Mesenchymal stem cell (in vitro differentiated cells and primary cell): ENCODE measurements at places on chromosomes 6 and 20.

- no peaks in the 10 kb centered on the region for H3K36me3 ChIP-seq
- no peak overlapping the region for H3K4me3 ChIP-seq
- DNase-seq: peak; percentile 82
- peaks cover 12% of the 10 kb centered on the region for H3K4me1 ChIP-seq
- peak overlapping the region; percentile 76 for H3K27ac ChIP-seq
- H3K27me3 ChIP-seq: no peaks in the 10 kb centered on the region
Observed at GRCh38 chr6:90216072-90216977, 80.3 kb downstream of the BACH2 start.

GRCh38 chr6:5294392-5295211, 33.3 kb downstream of the FARS2 start:
- no peaks in the 10 kb centered on the region for H3K4me1 ChIP-seq
- no peak for DNase-seq
- no peak overlapping the region for H3K4me3 ChIP-seq
- H3K27ac ChIP-seq: no peak overlapping the region
- H3K36me3 ChIP-seq: no peaks in the 10 kb centered on the region
- no peaks in the 10 kb centered on the region for H3K27me3 ChIP-seq

DNA sequence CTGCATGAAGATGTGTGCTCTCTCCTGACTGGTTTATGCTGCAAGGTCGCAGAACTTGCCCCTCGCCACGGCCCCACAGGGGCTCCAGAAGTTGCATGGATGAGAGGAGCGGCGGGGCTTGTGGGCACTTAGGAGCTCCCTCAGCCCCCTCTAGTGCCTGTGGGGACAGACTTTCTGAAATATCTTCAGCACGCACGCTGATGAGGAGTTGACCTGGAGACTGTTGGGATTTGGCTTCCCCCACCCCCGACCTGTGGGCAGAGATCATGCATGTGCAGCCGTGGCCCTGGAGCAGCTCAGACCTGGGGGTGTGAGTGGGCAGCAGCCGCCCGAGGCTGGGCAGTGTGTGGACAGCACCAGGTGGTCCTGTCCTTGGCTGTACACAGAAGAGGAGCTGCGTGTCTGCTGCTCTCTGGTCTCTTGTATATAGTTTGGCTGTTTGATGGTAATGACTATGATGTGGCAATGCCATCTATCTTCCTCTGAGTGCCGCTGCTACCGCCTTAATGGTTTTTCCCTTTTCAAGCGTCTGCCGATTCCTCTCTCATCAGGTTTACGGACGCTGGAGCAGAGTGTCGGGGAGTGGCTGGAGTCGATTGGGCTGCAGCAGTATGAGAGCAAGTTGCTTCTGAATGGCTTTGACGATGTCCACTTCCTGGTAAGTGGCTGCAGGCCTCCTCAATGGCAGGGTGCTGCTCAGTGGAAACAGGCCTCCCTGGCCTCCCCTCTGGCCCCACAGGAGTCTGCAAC, 81.4 kb downstream of the TCP11 start:
- no peak overlapping the region for H3K4me3 ChIP-seq
- H3K4me1 ChIP-seq: peaks cover 8% of the 10 kb centered on the region
- H3K36me3 ChIP-seq: peaks cover 33% of the 10 kb centered on the region
- no peak overlapping the region for H3K27ac ChIP-seq
- no peak for DNase-seq
- H3K27me3 ChIP-seq: no peaks in the 10 kb centered on the region

DNA sequence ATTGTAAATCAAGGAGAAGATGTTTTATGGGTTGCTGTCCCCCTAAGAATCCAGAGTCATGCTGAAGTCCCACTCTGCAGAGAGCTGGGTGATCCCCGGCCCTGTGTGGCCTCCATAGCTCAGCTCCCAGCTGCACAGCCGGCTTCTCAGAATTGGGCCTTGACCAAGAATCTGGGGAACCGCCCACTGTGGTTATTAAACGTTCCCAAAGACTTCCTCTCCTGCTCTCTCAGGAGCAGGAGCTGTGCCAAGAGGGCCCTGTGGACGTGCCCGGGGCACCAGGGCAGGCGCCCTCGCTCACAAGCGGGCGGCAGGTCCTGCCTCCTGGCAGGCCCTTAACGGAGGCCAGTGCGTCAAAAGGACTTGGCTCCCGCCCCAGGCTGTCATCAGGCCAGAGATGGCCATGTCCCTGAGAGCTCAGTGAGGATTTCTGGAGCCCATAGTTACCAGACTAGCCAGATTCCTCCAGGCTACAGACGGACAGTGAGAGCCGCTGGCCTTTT, 30.4 kb downstream of the ZC3H12D start:
- peaks cover 4% of the 10 kb centered on the region for H3K27me3 ChIP-seq
- peaks cover 19% of the 10 kb centered on the region for H3K4me1 ChIP-seq
- H3K36me3 ChIP-seq: peaks cover 3% of the 10 kb centered on the region
- peak overlapping the region; percentile 43 for H3K4me3 ChIP-seq
- peak; percentile 69 for DNase-seq

GRCh38 chr20:37867289-37868195, 35.4 kb upstream of the VSTM2L start:
- peaks cover 50% of the 10 kb centered on the region for H3K36me3 ChIP-seq
- DNase-seq: peak; percentile 11
- no peak overlapping the region for H3K27ac ChIP-seq

GRCh38 chr6:138456401-138456790, 42.9 kb downstream of the NHSL1 start:
- DNase-seq: no peak
- H3K4me3 ChIP-seq: no peak overlapping the region
- H3K27me3 ChIP-seq: no peaks in the 10 kb centered on the region
- H3K4me1 ChIP-seq: peaks cover 1% of the 10 kb centered on the region

- peaks cover 63% of the 10 kb centered on the region for H3K36me3 ChIP-seq
- H3K27me3 ChIP-seq: no peaks in the 10 kb centered on the region
- no peak overlapping the region for H3K27ac ChIP-seq
Observed at GRCh38 chr6:56521976-56522375, 120.7 kb downstream of the DST start.

DNA sequence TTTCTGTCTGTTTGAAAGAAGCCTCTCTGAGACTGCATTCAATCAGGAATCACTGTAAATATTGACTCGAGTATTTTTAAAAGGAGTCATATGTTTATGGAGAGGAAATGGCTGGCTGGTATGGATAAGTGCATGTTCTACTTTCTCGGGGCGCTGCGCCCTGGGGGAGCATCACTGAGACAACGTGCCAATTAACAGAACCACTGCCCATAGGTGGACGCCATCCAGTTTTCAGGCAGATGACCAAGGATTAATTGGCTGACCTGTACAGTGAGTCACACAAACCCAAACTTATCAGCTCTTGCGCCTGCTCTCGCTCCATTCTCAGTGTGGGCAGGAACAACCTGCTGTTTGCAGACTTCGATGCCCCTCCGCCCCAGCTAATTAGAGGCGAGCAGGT, 571.2 kb downstream of the QKI start:
- H3K4me1 ChIP-seq: peaks cover 9% of the 10 kb centered on the region
- H3K27ac ChIP-seq: no peak overlapping the region
- no peaks in the 10 kb centered on the region for H3K27me3 ChIP-seq
- DNase-seq: peak; percentile 19

GRCh38 chr6:142671791-142672190, 273.2 kb downstream of the HIVEP2 start:
- no peak overlapping the region for H3K4me3 ChIP-seq
- no peaks in the 10 kb centered on the region for H3K36me3 ChIP-seq

DNA sequence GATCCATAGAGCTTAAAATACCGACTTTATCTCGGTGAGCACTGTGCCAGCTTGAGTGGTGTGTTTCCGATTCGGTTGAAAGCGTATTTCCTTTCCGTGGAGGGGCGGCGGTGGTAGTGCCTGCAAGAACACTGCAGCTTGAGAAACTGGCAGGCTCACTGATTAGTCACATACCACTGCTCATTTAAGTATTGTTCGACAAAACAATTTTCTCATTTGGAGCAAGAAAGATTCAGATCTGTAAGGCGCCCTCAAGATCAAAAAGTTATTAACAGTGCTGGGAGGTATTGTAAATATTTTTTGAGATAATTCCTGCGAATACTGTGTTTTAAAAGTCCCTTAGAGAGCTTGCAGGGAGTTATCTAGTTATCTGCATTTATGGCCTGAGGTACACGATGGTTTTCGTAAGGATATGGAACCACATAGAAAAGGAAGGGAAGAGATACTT, 1.3 kb downstream of the MAPK14 start:
- no peaks in the 10 kb centered on the region for H3K36me3 ChIP-seq
- H3K27me3 ChIP-seq: no peaks in the 10 kb centered on the region
- H3K27ac ChIP-seq: peak overlapping the region; percentile 75
- peaks cover 5% of the 10 kb centered on the region for H3K4me1 ChIP-seq

DNA sequence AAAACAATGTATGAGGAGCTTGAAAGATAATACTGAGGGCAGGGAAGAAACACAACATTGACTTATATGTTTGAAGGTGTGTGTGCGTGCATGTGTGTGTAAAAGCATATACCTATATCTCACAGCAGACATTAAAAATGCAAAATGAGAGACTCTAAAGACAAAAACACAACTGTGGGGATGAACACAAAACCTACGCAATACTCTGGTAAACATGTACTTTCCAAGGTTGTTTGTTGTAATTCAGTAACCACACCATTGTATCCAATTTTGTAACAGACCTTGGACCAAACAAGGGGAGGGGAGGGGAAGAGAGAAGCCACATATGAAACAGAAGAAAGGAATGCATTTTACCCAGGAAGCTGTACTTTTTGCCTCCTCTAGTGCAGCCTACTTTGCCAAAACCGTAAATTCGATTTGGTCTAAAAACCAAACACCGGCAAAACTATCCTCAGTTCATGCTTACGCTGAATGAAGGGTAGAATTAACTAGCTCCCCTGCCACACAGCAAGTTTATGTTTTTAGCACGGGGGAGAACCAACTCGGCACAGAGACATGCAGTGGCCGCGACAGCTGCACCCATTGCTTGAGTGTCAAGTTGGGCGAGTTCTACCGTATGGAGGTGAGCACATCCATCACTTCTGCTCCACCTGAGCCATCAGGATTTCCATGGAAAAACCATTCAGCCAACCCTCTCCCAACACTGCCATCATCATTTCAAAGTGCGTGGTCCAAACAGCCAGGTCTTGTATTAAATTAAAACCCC, 50.0 kb downstream of the CNKSR3 start:
- no peak overlapping the region for H3K4me3 ChIP-seq
- peak; percentile 84 for DNase-seq
- no peaks in the 10 kb centered on the region for H3K27me3 ChIP-seq

DNA sequence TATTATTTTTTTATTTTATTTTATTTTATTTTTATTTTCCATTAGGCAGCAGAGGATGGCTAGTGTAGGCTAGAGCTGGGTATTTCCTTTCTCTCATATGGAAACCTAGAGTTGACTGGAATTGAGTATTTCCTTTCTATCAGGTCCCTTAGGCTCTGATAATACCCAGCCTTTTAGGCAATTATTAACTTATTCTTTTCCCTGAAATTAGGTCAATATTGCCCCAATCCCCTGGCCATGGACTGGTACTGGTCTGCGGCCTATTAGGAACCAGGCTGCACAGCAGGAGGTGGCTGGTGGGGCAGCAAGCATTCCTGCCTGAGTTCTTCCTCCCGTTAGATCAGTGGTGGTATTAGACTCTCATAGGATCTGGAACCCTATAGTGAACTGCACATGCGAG, 632.2 kb downstream of the TENT5A start:
- no peaks in the 10 kb centered on the region for H3K36me3 ChIP-seq
- H3K27me3 ChIP-seq: no peaks in the 10 kb centered on the region
- no peaks in the 10 kb centered on the region for H3K4me1 ChIP-seq
- no peak overlapping the region for H3K4me3 ChIP-seq

GRCh38 chr6:147653631-147654030, 145.1 kb downstream of the SAMD5 start:
- no peaks in the 10 kb centered on the region for H3K4me1 ChIP-seq
- no peak overlapping the region for H3K4me3 ChIP-seq
- no peaks in the 10 kb centered on the region for H3K27me3 ChIP-seq
- H3K27ac ChIP-seq: no peak overlapping the region
- no peak for DNase-seq

- H3K4me1 ChIP-seq: peaks cover 5% of the 10 kb centered on the region
- peak; percentile 32 for DNase-seq
- peak overlapping the region; percentile 5 for H3K27ac ChIP-seq
- no peaks in the 10 kb centered on the region for H3K36me3 ChIP-seq
Observed at GRCh38 chr20:11459090-11459890, 458.4 kb upstream of the BTBD3 start.

DNA sequence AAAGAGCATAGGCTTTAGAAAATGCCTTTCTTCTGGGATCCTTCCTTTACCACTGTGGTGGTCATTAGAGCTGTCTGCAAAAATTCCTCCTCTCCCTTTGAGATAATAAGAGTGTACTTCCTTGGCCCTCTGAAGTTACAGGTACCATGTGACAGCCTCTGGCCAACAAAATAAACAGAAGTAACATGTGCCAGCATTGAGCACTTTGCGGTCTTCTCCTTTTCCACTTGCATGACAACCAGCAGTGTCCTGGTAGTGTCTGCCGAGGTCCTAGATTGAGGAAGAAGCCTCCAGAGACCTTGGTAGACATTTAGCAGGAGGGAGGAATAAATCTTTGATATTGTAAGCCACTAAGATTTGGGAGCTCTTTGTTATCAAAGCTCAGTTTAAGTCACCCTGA, 87.5 kb upstream of the ARID1B start:
- no peaks in the 10 kb centered on the region for H3K27me3 ChIP-seq
- no peaks in the 10 kb centered on the region for H3K36me3 ChIP-seq
- H3K4me1 ChIP-seq: peaks cover 3% of the 10 kb centered on the region
- no peak overlapping the region for H3K27ac ChIP-seq
- no peak for DNase-seq

DNA sequence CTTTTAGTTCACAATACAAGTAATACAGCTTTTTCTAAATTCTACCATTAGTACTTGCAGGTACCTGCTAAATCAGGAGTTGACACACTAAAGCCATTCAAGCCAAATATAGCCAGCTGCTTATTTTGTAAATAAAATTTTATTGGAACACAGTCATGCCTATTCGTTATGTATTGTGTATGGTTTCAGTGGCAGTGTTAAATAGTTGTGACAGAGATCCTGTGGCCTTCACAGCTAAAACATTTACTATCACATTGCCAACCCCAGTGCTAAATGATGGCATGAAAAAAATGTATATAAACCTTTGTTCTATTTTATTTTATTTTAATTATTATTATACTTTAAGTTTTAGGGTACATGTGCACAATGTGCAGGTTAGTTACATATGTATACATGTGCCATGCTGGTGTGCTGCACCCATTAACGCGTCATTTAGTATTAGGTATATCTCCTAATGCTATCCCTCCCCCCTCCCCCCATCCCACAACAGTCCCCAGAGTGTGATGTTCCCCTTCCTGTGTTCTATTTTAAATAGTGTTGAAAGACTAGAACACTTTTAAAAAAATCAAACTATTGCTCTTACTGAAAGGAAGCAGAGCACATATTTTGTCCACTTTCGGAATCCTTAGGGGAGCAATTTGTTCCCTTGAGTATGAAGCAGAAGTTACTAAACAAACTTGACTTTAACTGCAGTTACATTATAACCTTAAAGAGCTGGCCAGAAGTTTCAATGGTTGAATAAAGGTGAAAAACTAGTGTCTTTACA, 115.7 kb downstream of the PRIM2 start:
- H3K4me1 ChIP-seq: no peaks in the 10 kb centered on the region
- DNase-seq: peak; percentile 36
- no peak overlapping the region for H3K27ac ChIP-seq
- H3K4me3 ChIP-seq: no peak overlapping the region
- no peaks in the 10 kb centered on the region for H3K27me3 ChIP-seq

- peak; percentile 56 for DNase-seq
- H3K36me3 ChIP-seq: peaks cover 33% of the 10 kb centered on the region
- H3K27ac ChIP-seq: peak overlapping the region; percentile 45
- peaks cover 47% of the 10 kb centered on the region for H3K4me1 ChIP-seq
- no peaks in the 10 kb centered on the region for H3K27me3 ChIP-seq
Observed at GRCh38 chr20:3679749-3680700, 1.8 kb downstream of the ADAM33 start.

- peak; percentile 64 for DNase-seq
- peak overlapping the region; percentile 76 for H3K4me3 ChIP-seq
- peaks cover 35% of the 10 kb centered on the region for H3K27me3 ChIP-seq
- peaks cover 19% of the 10 kb centered on the region for H3K4me1 ChIP-seq
Observed at GRCh38 chr20:47784599-47785310, 526 bp downstream of the SULF2 start.
